ENCODE measurements at places on chromosomes 2 and 18.

DNA sequence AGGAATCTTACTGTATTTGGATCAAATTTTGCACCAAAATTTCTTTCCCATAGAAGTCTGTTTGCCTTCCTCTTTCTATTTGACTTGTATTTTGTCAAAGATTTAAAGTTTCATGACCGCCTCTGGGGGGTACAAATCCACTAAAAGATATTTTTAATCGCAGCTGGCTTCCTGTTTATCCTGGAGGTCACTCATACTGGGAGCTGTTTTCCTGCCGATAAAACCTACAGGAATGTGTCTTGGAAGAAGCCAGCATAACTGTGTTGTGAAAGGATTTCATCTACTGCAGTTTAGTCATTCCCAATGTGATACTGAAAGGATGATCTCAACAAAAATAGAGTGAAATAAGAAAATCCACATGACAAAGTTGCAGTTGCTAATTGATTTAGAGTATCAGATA lies 184.0 kb downstream of the RIT2 start:
- DNase-seq, result no peak

DNA sequence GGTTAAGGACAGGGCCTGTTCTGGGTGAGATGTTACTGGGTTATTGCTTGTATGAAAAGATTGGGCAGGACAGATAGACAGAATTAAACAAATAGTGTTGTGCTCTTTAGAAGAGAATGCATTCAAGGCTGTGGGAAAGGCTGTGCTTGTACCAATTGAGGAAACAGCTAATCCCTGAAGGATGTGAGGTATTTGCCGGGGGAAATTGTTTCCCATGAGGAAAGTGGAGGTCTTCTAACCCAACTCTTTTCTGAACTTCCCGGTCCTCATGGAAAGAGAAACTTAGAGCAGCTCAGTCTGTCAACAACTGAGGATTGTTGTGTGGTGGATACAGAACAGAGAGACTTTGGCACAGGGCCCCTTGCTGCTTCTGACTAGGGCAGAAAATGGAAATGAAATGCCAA lies 9.5 kb downstream of the SLC1A4 start:
- no peak for DNase-seq

- DNase-seq, result no peak
Measured at GRCh38 chr2:59585655-59586054, 967.8 kb downstream of the BCL11A start.

- DNase-seq, result no peak
Measured at GRCh38 chr2:135132314-135132713, 80.2 kb downstream of the RAB3GAP1 start.

- no peak for DNase-seq
Measured at GRCh38 chr2:174325373-174326160, 9.2 kb upstream of the SP9 start.

DNA sequence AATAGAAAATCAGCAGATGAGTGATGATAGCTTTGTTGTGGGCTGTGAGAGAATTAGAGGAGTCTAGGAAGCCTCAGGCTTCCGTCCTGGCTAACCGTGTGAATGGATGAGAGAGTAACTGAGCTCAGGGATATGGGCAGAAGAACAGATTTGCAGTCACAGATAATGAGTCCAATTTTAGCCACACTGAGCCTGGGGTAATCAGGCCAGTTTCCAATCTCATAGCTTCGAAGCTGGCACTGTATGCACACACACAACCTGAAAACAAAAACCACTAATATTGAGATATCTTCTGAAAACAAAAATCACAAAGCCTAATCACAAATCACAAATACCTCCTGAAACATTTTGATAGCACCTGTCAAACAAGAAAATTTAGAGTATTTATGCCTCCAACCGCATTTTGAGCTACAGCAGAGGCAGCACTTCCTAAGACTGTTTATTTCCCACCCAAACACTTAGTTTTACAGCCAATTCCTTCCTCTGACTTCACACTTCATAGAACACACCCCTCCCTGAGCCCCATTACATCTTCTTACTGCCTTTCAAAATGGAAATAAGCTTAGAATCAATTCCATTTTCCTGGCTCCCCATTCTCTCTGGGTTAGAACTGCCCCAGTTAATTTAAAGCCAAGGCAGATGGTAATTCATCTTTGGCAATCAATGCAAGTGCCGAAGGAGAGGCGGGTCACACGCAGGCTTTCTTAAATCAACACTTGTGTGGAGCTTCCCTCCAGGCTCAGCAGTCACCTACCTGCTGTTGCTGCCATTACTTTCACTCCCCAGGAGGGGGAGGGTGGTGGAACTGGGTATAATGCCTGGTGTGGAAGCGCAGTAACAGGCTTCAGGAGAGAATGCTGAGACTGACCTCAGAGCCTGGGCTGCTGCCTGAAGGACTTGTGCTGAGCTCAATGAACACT lies 18.9 kb downstream of the TTR start:
- DNase-seq, result no peak

DNA sequence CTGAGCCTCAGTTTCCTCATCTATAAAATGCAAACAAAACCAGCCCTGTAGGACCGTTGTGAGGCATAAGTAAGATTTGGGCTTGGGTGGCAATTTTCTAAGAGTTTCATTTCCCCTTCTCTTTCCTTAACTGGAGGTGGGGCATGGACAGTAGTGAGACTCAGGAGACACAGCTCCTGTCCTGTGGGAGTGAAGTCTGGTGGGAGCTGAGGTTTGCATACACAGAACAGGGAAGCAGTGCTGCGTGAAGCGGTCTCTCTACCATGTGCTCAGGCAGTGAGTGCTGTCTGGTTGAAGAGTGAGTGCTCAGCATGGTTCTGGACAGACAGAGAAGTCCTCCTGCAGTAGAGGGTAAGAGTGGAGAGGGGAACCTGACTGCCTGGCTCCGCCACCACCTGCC lies 62.3 kb upstream of the MCFD2 start:
- no peak for DNase-seq

Data from hematopoietic multipotent progenitor cell treated with erythropoietin and hydrocortisone succinate and interleukin-3 and kit ligand, for 17 days (in vitro differentiated cells).